ENCODE measurements at places on chromosomes 5 and 9.

- DNase-seq: no peak
Measured at GRCh38 chr9:78031444-78031892, at the start of gene GNAQ. TSS of gene GNAQ (minus strand) at chr9:78031811. CDS start at chr9:78031235, 576 bp downstream.

GRCh38 chr5:171592736-171593135, 173.3 kb downstream of the FGF18 start:
- no peak for DNase-seq

DNA sequence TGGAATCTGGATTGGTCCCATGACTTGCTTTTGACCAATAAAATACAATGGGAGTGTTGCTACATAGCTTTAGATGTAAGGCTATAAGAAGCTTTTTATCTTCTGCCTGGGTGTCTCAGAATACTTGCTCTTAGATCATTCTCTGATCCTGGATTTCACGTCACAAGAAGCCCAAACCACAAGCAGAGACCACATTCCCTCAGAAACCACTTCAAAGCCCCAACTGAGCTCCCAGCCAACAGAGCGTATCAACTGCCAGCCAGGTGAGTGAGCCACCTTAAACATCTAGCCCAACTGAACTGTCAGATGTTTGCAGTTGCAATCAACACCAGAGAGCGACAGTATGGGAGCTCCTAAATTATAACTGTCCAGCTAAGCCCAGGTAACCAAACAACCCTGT, 687.1 kb downstream of the TLE1 start:
- no peak for DNase-seq

GRCh38 chr9:74573640-74574191, 76.6 kb downstream of the RORB start:
- DNase-seq: no peak

- no peak for DNase-seq
Measured at GRCh38 chr5:109837231-109837861, 147.6 kb downstream of the MAN2A1 start.

DNA sequence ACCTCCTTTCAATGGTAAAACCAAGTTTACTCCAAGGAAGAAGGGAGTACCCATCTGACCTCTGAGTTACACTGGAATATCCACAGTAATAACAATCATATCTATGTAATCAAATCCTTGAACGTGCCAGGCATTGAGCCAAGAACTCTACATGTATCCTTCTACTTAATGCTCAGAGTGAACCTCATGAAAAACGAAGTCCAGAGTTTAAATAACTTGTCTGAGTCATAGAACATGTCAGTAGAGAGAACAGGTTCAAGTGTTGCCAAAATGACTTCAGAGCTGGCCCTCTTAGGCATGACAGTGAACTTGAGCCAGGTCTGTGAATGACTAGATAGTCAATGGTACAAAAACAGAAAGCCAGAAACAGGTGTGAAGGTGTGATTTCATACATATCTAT, 164.1 kb upstream of the ZNF618 start:
- no peak for DNase-seq

- no peak for DNase-seq
Measured at GRCh38 chr9:107426126-107426525, 63.4 kb downstream of the KLF4 start.

- no peak for DNase-seq
Measured at GRCh38 chr9:37971108-37971459, 67.2 kb upstream of the SLC25A51 start.

DNA sequence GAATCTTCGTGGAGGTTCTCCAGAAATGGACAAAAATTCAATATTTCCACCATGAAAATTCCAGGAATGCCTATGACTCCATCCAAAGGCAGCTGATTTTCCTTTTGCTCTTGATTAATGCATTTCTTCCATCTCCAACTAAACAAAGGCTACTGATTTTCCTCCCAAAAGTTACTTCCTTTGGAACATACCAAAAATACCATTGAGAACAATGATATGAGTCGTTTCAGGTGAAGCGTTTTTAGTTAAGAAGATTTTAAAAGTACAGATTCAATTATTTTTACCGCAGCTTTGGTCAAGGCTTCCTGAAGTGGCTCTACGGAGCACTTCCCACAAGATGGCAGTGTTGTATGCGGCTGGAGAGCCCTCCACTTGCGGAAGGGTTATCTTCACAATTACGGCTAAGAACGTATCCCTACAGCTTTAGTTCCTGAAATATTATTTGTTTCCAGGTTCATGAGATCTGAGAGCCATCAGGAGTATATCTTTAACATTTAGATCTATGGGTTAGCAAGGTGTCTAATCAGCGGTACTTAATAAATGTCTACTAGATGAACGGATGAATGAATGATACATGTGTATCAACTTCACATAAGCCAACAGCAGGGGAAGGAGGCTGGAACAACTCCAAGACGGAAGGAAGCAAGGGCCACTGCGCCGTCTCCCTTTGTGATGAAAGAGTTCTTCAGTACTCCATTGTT, 35.9 kb upstream of the ARSB start:
- DNase-seq: peak; percentile 13

GRCh38 chr5:124704594-124705284, 41.7 kb downstream of the ZNF608 start:
- DNase-seq: no peak

GRCh38 chr9:121299467-121300282, 31.7 kb downstream of the GSN start:
- DNase-seq: peak; percentile 30

DNA sequence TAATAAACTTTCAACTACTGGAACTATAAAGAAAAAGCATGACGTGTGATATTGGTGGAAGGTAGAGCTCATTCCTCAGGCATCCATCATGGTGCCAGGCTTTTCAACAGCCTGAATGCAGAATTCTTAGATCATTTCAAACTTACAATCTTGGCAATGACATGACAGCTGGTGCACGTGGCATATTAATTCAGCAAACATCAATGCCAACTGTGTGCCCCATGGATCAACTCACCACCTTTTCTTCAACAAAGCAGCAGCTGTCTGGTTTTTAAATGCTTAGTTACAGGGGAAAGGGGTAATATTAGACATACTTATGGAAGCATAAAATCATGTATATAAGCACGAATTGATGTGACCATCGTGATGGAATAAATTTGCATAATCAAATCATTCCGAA, 56.0 kb upstream of the OR13F1 start:
- no peak for DNase-seq

DNA sequence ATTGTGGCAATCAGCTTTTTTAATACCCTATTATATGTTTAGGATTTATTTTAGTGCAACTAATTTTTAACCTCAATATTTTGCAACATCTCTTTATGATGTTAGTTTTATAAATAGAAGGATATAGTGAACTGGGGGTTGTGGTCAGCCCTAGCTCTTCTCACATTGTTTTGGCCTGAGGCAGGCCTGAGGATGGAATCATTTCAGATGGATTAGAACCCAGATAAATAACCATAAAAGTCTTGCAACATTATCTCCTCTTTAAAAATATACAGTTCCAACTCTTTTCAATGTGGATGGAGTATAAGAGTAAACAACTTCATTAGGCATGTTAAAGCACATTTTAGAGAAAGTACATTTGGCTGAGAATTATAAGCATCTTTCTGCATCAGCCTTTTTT, 522.7 kb downstream of the NR2F1-AS1 start:
- no peak for DNase-seq

GRCh38 chr9:27203783-27204182, 93.2 kb downstream of the EQTN start:
- DNase-seq: no peak

- peak; percentile 16 for DNase-seq
Measured at GRCh38 chr5:142717582-142718215, 31.8 kb upstream of the FGF1 start.

DNA sequence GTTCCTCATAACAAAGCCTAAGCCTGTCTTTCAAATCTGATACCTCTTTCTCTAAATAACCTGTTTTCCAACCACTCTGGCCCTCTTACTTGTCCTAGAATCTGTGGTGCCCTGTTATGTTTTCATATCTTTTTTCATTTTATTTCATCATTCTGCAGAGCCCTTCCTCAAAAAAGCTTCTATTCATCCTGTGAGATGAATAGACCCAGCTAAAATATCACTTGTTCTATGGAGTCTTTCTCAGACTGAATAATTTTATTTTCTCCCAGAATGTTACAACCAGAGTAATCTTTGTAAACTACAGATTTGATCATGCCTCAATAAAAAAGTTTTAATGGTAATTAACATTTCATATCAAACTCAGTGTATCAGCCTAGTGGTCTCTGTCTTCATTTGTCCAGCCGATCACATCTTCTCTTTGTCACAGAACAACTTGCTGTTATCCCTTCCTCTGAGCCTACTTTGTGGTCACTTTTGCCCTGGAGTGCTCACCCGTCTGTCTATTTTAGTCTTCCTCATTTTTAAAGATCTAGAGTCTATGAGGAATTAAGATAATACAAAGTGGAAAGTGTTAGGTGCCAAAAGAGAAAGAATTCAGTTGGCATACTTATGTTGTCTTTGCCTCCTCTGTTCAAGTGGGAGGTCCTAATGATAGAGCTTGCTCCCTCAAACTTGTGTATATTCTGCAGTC, 77.8 kb downstream of the ZCCHC7 start:
- DNase-seq: no peak

DNA sequence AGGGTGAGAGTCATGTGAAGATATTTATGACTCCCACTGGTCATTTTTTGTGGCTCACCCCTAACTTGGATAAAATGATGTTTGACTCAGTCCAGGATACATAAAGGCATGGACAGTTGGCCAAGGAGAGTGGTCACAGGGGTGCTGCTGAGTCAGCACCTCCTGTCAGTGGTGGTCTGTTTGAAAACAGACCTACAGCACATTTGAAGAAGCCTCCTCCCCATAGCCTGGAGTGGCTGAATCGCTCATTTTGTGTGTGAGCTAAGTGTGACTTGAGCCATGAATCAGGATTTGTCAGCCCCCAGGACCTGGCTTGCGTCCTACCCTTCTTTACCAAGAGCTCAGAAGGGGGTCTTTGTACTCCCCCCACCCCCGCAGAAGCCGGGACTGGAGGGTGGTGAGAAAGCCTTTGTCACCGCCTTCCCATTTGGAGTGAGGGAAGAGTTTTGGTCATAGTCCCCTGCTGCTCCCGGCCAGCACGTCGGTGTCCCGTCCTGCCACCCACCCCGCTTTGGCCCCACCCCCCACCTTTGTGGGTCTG, 35.6 kb downstream of the TRIO start:
- no peak for DNase-seq

DNA sequence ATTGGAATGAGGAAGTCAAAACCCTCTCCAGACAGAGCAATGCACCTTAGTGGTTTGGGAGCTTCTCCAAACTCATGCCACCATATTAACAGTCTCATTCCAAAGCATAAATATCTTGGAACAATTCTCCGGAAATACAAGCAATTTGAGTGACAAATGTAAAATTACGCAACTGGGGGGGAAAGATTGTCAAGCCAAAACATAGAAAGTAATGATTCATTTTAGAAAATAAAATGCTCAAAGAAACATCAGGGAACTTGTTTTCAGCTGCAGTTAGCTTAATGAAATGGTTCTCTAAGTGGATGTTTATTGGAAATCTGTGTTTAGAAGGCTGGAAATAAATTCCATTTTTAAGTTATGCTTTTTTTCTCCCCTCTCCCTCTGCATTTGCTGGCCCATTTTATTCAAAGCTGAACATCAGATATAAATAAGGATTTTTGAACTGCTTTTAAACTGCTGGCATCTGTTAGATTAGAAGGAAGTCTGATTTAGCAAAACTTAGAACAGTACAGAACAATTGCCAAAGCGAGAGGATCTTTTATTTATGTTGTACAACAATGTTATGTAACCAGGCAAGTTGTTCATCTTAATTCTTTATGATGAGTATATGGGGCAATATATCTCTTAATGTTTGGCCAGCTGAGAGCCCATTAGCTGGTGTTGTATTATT, 551.9 kb downstream of the PRELID2 start:
- DNase-seq: no peak

- DNase-seq: no peak
Measured at GRCh38 chr5:74212336-74212735, 428.2 kb downstream of the ENC1 start.
